ENCODE measurements at places on chromosomes 7 and 10.
A peak's percentile ranks its signal among the peaks of the same experiment; 100 is the strongest.

- no peak for DNase-seq
Measured at GRCh38 chr7:18408461-18408860, 87.1 kb upstream of the HDAC9 start.

DNA sequence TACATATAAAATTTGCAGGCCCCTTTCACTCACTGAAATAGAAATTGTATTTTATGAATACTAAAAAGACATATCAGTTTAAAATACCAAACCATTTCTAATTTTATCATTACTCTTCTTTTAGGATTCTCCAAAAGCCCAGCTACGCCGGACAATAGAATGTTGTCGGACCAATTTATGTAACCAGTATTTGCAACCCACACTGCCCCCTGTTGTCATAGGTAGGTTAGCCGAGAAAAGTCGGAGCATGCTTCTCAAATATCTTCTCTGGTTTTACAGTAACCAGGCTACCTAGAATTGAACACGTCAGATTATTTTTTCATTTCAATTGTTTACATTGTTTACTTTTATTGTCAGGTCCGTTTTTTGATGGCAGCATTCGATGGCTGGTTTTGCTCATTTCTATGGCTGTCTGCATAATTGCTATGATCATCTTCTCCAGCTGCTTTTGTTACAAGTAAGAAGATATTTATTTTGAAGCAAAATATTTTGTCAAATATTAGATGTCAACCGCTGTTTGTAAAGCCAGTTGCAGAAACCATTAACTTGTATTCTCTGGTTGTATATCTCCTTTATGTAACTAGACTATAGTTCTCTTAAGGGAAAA, 57.6 kb downstream of the MMRN2 start:
- DNase-seq: peak; percentile 56

DNA sequence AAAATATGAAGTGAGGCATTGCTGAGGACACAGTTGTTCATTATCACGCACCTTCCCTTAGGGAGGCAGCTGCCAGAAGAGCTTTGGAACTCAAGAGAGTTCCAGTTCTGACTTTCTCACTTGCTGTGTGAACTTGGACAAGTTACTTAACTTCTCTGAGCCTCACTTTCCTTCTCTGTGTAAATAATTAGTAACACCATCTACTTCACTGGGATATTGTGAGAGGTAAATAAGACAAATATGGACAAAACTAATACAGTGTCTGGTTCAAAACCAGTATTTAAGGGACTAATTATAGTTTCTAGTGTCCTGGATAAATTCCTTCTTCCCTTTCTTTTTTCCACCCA, 6.3 kb upstream of the SLC13A4 start:
- DNase-seq: no peak

- no peak for DNase-seq
Measured at GRCh38 chr7:155544485-155544884, 1.9 kb downstream of the CNPY1 start.

DNA sequence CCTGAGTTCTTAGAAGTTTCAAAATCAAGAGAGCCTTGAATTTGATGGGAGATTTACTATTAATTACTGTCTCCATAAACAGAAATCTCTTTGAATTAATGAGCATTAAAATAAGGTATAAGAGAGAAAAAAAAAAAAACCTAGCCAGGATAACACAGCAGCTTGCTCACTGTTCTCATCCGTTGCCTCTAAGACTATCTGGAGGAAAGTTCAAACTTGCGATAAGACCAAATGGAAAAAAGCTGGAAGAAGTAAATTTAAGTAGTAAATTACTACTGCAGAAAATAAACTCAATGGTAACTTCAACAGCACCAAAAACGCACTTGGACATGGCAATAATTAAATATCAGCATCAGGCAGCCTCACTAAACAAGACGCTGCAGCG, 36.7 kb downstream of the GNA12 start:
- DNase-seq: no peak

DNA sequence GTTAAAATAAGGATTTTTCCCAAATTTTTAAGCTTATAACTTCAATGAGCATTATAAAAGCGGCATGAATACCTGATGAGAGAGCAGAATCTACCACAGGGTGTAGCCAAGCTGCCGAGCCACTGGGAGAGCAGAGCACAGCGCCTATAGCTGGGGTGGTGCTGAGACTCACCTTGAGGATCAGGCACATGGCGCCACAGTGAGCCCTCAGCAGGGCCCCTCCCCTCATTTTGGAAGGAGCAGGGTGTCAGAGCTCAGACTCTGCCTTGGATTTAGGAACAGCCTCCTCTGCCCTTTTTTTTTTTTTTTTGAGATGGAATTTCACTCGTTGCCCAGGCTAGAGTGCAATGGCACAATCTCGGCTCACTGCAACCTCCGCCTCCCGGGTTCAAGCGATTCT, 118.6 kb downstream of the SRPK2 start:
- DNase-seq: no peak

DNA sequence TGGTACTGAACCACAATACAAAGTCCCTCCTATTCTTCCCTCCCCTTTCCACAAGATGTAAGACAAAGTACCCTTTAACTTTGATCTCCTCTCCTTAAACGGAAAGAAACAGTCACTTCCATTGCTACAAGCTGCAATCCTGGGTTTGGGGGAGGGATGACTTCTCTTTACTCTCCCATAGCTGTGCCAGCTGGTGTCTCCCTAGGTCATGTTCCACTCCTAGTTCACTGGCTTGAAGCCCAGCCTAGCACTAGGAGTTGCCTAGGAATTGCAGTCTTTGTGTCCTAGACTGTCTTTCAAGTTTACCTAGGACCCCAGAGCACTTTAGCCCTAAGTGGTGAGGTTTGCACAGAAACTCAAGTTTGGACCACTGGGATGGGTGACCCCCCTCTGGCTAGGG, 311.1 kb downstream of the HPSE2 start:
- no peak for DNase-seq

GRCh38 chr10:16724509-16724908, 92.7 kb downstream of the RSU1 start:
- DNase-seq: no peak

DNA sequence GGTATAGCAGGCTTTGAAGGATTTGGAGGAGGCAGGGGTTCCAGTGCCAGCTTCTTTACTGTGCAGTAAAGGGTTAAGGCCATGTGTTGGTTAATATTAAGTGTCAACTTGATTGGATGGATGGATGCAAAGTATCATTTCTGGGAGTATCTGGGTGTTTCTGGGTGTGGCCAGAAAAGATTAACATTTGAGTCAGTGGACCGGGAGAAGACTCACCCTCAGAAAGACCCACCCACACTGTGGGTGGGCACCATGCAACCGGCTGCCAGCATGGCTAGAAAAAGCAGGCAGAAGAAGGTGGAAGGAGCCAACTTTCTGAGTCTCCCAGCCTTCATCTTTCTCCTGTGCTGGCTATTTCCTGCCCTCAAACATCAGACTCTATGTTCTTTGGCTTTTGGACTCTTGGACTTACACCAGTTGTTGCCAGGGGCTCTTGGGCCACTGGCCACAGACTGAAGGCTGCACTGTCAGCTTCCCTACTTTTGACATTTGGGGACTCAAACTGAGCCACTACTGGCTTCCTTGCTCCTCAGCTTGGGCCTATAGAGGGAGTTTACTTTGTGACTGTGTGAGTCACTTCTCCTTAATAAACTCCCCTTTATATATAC, 6.8 kb upstream of the TRUB1 start:
- no peak for DNase-seq
